ELF-1 (cell line): ENCODE measurements at places on chromosomes 4 and X.

DNA sequence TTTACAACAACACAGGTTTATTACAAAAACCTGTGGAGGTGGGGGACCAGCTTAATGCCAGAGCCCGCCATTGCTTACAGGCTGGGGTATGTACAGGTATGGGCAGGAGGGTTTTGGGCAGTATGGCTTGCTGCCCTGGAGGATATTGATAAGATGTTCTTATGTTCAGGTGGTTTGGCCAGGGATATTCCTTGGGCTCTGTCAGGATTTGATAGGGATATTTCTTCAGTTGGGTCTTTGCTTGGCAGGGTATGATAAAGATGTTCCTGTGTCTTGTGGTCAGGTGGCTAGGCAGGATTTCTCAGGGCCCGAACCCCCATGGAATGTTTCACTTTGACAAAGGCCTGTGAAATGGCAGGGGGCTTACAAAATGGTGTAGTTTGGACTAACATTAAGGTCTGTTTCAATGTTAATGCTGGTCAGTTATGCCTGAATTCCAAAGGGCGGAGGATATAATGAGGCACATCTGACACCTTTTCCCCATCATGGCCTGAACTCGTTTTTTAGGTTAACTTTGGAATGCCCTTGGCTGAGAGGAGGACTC, 3.1 kb downstream of the MGST2 start:
- DNase-seq, result no peak

- no peak for DNase-seq
Measured at GRCh38 chr4:30399476-30399875, 320.7 kb upstream of the PCDH7 start.

DNA sequence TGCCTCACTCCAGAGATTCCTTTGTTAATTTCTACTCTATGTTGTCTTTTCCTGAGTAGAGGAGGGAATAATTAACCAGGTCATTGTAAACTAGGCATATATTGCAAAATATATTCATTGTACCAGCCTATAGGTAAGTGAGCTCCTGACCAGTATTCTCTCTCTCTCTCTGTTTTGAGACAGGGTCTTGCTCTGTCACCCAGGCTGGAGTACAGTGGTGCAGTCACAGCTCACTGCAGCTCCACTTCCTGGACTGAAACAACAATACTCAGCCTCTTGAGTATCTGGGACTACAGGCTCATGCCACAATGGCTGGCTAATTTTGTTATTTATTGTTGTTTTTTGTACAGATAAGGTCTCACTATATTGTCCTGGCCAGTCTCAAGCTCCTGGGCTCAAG, 198.3 kb downstream of the ARAP2 start:
- no peak for DNase-seq

DNA sequence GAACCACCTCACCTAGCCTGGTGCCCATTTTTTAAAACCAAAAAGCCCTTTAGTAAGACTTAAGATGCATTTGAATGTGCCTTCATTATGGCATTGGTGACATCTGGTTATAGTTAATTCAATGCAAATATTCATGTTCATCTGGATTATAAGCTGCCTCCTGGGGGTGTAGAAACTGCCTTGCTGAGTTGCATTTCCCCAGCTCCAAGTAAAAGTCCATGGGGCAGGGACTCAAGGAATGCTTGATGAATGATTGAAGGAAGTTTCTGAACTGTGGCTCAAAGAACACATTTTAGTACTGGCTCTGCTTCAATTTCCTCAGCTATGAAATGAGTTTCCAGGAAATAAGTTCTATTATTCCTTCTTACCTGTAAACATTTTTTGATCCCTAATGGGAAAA, 18.5 kb upstream of the RBM47 start:
- no peak for DNase-seq

GRCh38 chr4:48078425-48078824, 55.6 kb downstream of the TXK start:
- DNase-seq, result no peak

DNA sequence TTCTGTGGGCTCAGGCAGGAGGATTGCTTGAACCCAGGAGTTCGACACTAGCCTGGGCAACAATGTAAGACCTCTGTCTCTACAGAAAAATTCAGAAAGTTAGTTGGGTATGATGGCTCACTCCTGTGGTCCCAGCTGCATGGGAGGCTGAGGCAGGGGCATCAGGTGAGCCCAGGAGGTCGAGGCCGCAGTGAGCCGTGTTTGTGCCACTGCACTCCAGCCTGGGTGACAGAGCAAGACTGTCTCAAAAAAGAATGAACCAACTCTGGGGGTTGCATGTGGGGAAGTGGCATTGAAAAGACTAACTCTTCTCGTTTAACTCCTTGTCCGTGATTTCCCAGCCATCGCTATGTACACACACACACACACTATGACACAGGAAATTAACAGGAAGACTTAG, 26.9 kb downstream of the ENOPH1 start:
- no peak for DNase-seq

GRCh38 chr4:37865450-37865849, 25.4 kb upstream of the TBC1D1 start:
- no peak for DNase-seq

DNA sequence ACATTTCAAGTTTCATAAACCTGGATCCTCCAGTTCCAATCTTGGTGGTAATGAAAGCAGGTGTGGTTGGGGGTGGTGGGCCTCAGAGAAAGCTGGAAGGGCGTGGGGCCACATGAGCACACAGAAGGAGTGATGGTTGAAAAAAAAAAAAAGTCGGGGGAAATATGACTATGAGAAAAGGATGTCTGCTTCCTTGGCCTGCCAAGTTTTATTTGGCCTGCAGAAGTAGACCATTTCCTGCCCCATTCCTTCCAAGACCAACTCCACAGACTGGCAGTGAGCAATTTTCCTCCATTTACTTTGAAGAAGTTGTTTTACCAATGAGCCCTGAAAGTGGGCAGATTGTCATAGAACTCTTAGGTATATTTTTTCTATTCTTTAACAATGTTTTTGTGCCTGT, 43.3 kb downstream of the LNX1 start:
- DNase-seq, result no peak

DNA sequence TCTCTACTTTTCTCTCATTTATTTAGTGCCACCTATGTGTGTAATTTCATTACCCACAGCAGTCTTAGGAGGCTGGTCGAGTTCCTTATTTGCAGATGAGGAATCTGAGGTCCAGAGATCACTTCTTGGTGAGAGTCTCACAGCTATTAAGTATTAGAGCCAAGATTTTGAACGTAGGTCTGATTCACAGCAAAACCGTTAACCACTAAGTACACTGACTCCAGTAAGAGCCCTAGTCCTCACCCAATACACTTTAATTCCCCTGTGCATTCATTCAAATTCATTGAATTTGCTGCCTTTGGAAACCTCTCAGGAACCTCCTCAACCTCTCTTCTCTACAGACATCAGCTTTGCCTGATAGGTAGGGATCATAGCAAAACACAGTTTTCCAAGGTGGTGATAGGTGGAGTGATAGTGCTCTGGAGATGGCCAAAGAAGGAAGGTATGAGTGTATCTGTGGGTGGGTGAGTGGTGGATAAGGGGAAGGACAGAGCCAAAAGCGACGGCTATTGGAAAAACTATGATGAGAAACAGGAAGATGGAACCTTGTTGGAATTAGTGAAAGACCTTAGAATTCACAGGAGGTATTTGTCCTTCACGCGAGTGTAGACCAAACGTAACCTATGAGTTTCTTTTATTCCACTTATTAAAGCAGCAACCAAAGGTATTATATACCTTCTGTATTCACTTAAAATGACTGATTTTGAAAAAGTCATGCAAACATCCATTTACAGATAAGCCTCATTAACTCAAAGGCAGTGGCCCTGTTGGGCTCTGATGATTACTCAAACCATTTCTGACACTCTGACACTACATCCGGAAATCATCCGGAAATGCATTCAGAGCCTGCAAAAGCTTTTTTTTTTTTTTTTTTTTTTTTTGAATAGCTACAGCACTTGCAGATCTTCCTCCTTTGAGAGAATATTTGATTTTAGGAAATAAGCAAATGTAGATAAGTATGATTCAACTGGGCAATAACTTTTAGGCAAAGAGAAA, 6.3 kb downstream of the FMR1 start:
- DNase-seq, result no peak

- no peak for DNase-seq
Measured at GRCh38 chr4:173237762-173238161, 69.2 kb downstream of the GALNT7 start.

DNA sequence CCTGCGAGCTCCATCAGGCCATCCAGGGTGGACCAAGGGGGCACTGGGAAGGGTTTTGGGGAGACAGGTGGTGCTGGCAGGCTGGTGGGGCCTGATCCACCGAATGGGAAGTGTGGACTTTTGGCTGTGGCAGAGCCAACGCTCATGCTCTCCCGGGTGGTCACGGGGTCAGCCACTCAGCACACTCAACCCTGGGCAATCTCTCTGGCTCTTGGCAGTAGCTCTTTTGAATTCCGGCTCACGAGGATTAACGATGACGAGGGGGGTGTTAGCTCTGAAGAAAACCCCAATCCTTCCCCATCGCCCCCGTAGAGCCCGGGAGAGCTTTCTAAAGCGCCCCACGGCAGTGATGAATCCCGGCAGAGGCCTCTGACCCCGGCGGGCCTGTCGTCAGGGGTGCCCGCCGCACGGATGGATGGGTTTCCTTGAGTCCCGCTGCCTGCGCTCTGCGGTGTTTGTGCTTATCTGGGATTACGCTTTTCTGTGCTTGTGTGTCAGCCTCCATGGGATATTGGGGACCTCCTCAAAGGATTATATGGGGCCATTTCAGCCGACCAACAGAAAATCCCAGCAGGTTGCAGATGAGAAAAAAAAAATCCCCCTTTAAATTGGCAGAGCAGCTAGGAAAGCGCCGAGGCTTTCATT, 156.8 kb upstream of the PSAPL1 start:
- DNase-seq, result no peak

DNA sequence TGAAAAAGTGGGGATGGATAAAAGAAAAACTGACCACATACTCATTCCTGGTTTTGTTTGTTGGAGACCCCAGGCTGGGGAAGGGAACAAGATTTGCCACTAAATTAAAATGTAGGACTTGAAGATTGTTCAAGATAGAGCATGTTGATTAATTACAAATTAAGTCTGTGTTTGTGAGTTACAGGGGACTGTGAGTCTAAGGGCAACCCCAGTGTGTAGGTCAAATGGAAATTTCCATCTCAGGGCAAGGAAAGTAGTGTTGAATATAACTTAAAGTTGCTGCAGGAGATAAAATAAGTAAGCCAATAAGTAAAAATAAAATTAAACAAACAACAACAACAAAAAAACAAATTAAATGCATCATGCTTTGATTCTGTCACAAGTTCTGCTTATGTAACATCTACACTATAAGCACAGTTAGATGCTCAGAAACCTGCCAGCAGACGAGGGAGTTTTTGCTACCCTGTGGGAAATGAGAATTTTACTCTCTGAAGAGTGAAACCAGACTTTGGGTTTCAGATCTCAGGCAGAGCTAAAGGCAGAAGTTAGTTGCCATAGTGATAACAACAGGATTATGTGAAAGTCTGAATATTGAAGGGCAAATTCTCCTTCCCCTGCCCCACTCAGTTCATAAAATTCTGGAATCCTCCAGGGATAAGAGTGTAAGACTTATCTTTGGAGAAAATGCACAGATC, 352.3 kb downstream of the GRXCR1 start:
- no peak for DNase-seq
